ENCODE measurements at places on chromosomes 6 and 20.
A peak's percentile ranks its signal among the peaks of the same experiment; 100 is the strongest.

GRCh38 chr6:52076791-52077179, 10.6 kb downstream of the PKHD1 start:
- DNase-seq: peak; percentile 74

GRCh38 chr6:110615722-110616121, 139.3 kb upstream of the SLC22A16 start:
- no peak for DNase-seq

DNA sequence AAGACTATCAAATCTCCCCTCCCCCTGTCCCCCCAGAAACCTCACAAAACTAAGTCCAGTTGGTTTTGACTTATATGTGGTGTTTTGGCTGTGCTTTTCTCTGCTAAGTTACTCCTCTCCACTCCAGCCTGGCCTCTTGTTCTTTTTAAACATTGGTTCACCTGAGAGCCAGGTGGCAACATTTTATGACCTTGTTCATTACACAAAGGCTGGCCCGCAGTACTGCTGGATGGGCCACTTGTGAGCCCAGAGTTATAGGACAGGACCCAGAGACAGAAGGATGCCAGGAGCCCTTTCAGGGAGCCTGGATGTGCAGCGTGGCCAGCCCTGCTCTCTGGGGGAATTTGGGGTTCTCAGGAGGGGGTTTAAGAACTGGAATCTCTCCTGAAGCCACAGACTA, 90.0 kb downstream of the RAMACL start:
- DNase-seq: no peak

DNA sequence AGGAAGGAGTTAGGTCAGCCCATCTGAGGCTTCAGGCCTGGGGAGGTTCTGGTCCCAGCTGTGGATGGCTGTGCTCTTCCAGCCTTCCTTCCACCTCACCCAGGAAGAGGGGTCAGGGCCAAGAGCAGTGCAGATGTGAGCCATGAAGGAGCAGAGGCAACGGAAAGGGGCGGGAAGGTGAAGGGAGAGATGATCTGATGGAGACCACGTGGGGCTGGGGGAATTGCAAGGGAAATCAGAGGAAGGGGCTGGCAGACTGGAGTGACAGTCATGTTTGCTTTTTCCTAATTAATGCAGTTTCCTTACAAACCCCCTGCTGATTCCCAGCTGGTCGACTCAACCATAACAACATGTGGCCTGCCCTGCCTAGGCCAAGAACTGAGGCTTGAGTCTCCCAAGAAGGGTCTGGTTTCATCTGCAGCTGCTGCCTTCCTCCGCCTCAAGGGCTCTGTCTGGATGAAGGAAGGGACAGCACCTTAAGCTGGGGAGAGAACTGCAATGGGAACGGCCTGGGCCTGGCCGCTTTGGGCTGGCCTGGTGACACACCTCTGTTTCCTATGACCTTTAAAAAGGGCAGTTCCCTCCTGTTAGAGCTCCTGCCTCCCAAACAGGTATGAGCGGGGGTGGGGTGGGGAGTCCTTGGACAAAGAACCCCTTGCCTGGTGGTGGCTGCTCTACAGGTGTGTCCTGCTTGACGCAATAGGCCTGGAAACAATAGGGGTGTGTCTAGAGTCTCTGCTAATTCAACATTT, 7.8 kb upstream of the MRPS18A start:
- DNase-seq: no peak

DNA sequence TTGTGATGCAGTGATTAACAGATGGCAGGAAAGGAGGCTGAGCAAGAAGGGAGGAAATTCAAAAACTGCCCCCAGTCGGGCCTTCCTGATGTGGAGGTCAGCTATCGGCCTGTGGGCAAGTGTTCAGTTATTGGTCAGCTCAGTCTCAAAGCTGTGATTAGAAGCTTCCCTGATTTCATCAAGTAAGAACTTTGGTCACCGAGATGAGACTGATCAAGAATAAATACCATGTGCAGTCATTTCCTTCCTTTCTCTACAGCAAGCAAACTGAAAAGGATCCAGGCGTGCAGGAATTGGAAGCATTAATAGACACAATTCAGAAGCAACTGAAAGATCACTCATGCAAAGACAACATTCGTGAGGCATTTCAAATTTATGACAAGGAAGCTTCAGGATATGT, 69.7 kb downstream of the EFHC1 start:
- no peak for DNase-seq

DNA sequence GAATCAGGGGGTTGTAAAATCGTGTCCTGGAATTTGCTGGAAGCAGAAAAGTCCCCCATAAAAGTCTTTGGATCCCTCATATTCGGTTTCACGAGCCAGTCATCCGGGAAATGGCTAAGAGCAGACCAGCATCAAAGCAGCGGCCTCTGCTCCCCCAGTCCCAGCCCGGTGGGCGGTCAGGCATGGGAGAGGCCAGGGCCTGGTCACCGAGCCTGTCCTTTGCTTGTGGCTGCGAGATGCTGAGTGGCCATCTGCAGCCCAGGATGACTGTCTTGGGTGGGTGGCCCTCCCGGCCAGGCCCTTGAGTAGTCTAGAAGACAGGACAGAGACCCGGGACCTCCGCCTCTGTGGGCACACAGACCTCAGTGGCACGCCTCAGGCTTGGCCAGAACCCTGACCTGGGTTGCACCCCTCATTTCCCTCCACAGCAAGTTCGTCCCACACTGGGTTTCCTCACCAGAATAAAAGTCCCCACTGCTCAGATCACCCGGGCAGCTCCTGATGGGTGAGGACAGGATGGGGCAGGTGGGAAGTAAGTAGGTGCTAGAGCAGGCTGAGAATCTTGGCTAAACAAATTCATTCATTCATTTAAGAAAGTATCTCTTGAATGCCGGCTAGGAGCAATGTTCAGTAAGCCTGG, 172.1 kb downstream of the BMP7 start:
- no peak for DNase-seq

GRCh38 chr6:129050086-129050485, 167.1 kb downstream of the LAMA2 start:
- no peak for DNase-seq

- DNase-seq: no peak
These were observed 37.9 kb upstream of the IRAK1BP1 start for GRCh38 chr6:78829407-78829806.

DNA sequence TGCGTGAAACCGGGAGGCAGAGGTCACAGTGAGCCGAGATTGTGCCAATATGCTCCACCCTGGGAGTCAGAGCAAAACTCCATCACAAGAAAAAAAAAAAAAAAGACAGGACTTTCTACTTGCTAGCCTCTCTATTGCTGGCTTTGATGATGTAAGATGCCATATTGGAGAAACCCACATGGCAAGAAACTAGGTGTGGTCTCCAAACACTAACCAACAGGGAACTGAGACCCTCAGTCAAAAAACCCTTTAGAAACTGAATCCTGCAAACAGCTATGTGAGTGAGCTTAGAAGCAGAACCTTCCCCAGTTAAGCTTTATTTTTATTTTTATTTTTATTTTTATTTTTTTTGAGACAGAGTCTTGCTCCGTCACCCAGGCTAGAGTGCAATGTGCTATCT, 18.4 kb upstream of the ZBTB22 start:
- no peak for DNase-seq

DNA sequence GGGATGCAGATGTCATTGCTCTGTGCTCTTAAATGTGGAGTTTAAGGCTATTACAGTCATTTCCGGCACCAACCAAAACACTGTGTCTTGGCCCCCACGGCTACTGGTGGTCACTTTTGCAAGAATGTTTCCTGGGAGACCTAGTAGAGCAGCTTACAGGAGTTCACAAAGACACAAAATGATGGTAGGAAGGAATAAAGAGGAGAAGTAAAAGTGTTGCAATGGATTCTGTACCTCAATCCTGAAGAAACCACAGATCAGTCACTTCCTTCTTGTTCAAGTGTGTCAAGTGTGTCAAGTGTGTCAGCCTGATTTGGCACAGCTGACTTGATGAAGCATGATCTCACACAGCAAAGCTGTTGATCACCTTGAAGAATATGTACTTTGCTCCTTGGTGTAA, 344.0 kb downstream of the PLCB1 start:
- no peak for DNase-seq

DNA sequence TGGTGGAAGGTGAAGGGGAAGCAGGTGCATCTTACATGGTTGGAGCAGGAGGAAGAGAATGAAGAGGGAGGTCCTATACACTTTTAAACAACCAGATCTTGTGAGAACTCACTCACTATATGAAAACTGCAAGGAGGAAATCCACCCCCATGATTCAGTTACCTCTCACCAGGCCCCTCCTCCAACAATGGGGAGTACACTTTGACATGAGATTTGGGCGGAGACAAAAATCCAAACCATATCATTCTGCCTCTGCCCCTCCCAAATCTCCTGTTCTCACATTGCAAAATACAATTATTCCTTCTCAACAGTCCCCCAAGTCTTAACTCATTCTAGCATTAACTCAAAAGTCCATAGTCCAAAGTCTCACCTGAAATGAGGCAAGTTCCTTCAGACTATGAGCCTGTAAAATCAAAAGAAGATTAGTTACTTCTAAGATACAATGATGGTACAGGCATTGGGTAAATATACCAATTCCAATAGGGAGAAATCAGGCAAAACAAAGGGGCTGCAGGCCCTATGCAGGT, 60.5 kb downstream of the EDN1 start:
- DNase-seq: no peak

DNA sequence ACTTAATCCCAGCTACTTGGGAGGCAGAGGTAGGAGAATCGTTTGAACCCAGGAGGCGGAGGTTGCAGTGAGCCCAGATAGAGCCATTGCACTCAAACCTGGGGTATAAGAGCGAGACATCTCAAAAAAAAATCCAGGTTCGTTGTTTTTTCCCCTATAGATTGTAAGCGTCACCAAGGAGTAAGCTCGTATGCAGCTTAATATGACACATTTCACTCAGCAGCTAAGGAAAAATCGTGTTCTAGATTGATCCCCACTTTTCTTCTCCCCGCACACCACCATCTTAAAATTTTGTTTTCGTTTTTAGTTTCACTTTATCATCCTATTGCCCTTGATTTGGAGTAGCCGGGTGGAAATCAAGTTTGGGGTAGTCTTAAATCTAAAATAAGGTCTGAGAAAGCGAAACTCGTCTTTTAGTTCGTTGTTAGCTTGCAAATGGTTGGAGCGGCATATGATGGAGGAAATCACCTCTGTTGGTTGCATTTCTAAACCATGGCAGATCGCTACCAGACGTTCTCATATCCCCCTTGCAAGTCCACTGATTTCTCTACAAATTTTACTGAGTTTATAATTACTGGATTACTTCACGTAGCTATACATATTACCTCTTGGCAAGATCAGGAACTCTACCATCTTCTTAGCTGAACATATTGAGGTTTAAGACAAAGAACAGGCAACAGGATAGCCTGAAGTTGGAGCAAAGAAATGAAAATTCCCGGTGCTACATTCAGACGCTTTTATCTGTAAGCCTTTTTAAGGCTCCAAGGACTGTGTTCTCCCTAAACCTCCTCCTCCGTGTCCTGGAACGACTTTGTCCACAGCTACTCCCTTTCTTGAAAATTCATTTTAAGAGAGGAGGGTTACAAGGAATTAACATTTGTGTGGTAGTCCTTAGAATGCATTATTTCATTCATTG, 91.1 kb upstream of the BTN3A2 start:
- DNase-seq: no peak
